MCF 10A (cell line): ENCODE measurements at places on chromosomes 1 and 21.

DNA sequence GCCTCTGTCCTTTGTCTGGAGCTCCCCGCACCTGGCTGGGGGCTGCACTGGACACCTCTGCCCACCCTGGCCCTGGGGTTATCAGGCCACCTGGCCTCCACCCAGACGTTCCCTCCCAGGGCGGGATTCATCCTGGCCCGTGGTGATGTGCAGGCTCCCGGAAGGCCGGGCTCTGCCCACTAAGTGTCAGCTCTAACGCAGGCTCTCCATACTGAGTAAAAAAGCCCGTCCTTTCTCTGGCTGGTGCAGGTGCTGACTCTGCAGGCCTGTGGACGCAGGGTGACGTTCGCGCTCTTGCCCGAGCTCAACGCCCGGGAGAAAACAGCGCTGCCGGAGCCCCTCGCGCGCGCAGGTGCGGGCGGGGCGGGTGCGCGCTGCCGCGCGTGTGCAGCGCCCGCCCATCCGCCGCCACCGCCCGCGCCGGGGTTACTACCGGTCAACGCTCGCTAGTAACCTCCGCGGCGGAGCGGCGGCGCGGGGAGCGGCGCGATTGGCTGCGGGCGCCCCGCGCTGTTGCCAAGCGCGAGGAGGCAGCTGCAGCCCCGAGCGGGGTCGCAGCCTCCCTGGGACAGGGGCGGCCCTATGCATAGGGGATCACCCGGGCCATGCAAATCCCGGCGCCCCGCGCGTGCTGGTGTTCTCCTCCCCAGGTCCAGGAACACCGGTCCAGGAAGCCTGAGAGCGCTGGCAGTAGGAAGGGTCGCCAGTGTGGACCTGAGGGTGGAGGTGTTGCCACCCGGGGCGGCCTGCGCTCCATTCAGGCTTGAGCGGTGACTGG lies 15.7 kb downstream of the ABCG1 start:
- DNase-seq: peak; percentile 26

DNA sequence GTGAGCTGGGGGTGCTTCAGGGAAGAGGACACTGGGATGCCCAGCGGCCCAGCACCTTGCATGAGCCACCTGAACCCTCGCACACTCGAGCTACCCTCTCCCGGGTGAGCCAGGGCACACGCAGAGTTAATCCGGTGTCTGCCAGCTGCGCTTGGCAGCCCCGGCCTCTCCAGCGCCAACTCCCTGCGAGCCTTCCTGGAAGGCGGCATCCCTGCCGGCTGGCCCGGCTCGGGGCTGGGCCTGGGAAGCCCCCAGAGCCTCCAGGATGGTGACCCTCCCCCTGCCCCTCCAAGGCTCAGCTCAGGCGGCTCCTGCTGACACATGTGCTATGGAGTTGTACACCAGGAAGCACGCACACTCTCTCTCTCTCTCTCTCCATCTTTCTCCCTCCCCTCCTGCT lies 48.7 kb downstream of the RAP1GAP start:
- no peak for DNase-seq

DNA sequence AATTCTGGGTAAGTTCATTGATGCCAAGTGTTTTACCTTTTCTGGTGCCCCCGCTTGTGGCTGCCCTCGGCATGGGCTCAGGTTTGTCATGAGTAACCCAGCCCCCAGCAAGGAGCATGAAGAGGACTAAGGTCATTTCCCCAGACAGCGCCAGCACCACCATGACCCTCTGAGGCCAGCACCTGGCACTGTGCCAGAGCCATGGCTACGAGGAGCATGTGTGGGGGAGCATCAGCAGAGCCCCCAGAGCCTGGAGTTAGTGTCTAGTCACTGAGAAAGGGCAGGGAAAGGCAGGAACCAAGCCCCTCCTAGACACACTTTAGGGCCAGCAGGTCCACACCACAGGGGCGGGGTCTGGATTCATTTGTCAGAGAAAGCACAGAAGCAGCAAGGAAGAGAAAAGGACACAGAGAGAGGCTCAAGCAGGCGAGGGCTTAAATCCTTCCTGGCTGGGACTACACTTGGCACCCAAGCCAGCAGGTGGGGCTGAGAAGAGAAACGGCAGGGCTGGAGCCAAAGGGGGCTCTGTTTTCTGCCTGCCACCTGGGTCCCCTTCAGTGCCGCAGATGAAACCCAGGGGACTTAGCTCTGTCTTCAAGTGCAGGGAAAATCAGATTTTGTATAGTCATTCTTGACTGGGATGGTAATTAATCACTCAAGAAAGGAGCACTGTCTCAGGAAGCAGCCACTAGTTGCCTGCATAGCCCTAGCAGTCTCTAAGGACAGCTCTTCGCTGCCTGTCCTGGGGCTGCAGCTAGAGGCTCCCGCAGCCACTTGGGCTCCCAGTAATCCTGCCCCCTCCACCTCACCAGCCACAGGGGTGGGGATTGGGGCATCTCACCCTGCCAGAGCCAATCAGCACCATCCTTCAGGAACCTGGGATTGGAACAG lies 79.6 kb upstream of the ZC3H12A start:
- DNase-seq: no peak

- DNase-seq: no peak
Observed at GRCh38 chr1:7857985-7858384, 5.1 kb upstream of the UTS2 start.

- no peak for DNase-seq
Observed at GRCh38 chr21:42973309-42973990, 912 bp upstream of the PKNOX1 start.

DNA sequence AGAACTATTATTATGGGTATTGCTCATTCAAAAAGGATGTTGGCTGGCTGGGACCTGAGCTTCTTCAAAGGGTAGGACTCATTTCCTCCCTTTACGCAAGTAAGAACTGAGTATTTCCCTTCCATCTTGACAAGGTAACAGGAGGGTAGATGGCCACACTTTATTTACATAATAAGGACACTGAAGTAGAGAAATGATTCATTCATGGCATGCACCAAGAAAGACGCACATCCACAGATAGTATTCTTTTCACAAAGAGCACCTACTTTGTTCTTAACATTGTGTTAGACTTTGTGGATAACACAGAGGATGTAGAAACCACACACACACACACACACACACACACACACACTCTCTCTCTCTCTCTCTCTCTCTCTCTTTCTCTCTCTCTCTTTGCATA lies 82.9 kb downstream of the FAM78B start:
- DNase-seq: no peak

DNA sequence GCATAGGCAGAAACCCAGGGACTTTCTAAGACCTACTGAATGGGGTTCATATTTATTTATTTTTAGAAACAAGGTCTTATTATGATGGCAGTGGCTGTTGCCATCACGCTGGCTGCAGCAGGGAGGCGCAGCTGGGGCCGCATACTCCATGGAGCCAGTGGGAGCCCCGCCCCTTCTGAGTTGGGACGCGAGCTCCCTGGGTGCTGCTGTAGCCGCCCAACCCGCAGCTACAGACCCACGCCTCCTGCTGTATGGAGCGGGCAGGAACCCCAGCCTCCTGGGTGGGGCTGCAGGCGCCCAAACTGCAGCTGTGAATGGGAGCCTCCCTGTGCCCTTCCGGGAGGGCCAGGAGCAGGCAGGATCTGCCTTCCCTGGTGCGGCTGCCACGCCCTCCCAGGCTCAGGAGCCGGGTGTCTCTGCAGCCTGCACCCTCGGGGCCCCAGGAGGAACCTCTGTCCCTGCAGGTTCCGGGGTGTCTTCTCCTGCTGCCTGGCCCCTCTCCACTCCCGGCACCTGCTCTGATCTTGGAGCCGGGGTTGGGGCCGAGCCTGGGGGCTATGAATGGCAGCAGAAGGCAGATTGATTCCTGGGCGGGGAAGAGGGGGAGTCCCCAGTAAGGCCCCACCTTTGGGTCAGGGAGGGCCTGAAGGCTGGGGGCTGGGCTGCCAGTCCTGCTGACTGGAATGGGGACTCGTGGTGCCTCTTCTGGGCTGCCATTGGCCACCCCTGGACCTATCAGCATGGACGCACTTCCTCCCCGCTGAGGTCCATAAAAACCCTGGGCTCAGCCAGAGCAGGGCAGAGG lies 66.5 kb upstream of the LRRN2 start:
- DNase-seq: peak; percentile 83

- DNase-seq: no peak
Observed at GRCh38 chr1:181514298-181515290, 31.3 kb downstream of the CACNA1E start.

GRCh38 chr1:53562291-53562980 lies 103.2 kb downstream of the DMRTB1 start:
- no peak for DNase-seq

DNA sequence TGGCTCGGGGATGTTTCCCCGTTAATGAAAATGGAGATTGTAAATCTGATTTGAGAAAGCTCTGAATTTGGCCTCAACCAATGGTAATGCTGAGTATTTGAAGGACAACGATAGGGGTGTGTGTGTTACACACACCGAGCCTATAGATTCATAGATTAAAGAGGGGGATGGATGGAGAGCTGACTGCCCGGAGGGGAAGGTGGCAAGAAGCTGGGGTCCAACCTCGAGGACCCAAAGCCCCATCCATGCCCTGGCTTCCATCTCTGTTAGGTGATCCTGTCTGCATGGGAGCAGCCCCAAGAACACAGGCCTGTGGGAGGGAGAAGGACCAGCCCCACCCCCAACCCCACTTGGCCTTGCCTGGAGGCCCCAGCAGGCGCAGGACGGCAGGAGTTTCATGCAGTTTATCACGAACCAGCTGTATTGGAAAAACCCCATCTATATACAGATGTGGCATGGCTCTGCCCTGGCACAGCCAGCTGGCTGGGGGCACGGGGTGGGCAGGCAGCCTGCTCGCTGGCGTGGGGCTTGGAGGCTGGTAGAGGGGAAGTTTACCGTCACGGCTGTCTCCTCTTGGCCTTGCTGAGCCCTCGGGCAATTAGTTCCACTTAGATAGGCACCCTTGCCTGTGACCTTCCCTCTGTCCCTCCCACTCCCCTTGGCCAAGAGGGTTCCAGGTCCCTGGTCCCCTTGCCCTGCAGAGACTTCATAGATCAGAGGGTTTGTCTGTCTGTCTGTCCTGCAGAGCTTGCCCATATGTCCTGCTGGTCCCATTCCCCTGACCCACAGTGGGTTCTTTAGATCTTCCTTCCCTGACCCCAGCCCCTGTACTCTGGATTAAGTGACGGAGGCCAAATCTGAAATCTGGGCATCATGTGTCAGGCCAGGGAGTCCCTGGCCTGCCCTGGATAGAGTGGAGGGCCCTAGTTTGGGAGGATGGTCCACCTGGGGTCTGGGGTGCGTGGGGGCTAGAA lies 3.0 kb downstream of the HSPB7 start:
- DNase-seq: no peak

DNA sequence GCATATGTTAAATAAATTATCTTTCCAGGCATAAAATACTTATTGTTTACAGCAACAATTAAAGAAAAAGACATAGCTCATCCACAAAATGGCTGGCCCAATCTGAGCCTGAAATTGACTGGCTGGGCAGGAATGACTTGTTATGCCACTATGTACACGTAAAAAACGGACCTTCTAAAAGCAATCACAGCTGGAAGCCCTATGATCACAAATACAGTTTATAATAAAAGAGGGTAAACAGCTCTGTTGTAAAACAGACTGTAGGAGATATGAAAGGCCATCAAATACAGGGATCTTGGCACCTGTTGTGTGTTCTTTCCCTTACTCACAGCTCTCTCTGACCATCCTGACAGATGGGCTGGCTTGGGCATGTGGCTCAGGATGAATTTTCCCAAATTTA lies 70.5 kb upstream of the DMRTA2 start:
- no peak for DNase-seq

- no peak for DNase-seq
Observed at GRCh38 chr1:14739082-14739832, 140.8 kb downstream of the KAZN start.

DNA sequence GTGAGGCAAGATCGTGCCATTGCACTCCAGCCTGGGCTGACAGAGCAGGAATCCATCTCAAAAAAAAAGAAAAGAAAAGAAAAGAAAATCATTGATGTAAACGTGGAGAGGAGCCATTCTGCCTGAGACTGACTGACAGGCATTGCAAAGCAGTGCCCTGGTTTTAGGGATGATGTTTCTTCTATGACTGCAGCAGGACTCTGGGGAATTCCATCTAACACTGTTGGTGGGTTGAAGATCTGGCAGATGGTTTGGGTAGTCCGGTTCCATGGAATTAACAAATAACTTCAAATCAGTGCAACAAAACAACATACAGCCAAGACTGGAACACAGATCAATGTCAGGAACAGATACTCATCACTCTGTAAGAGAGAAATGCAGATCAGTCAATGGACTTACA lies 17.8 kb upstream of the LAMC2 start:
- no peak for DNase-seq

DNA sequence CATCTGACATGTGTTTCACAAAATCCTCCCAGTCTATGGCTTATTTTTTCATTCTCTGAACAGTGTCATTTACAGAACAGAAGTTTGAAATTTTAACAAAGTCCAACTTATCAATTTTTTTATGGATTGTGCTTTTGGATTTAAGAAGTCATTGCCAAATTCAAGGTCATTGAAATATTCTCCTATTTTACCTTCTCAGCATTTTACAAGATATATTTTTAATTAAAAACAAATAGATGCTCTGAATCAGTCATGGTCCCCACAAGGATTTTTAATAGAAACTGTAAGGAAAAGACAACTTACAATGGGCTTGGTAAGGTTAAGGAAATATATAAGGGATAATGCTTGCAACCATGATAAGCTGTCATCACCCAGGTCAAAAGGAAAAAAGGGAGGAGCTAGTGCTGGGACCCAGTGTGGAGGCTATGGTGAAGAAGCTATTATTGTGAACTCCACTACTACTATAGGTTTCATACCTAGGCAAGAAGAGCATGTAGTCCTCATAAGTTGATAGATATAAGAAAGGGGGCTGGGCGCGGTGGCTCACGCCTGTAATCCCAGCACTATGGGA lies 144.5 kb upstream of the KCNJ15 start:
- DNase-seq: no peak

- DNase-seq: no peak
Observed at GRCh38 chr1:1917304-1917976, 1.6 kb downstream of the TMEM52 start.

DNA sequence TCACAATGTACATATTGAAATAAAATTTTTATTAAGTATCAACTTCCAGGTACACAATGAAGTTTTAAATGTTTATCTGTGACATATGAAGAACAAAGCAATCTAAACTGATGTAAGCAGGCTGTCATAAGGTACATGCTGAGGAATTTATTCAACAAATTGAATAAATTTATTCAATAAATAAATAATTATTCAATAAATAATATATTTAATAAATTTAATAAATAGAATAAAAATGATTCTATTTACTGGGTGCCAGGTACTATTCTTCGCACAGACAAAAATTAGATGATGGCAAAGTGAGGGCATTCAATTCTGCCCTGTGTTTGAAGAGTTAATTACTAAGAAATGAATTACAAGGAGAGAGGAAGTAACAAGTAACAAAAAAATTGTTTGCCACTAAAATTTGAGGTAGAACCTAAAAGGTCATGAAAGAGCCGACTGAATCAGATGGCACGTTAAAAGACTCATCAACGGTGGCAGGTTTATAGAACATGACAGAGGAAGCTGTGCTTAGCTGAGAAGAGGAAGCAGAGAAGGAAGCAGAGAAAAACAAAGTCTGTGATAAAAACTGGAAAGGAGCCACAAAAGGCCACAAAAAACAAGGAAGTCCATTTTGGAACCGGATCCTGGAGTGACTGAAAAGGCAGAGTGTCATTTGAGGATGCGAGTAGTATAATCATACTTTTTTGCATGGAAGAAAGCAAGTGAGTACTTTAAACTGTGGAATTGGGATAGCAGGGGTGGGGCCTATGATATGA lies 2.2 kb upstream of the USP24 start:
- DNase-seq: no peak
